IMR-90 (cell line): ENCODE measurements at places on chromosomes 3 and 15. TPM values are rescaled to one million over a fixed set of nuclear protein-coding genes. Genes with fewer than 3 reads are reported as not detected.

ARPP21 gene
- total RNA-seq = not detected in 2 replicates

CCRL2 gene
- total RNA-seq = 0.28 and 0.36 TPM in 2 replicates

CPNE4 gene
- total RNA-seq = not detected in 2 replicates

CHRNA7 gene
- not detected in 2 replicates for total RNA-seq

SLCO2A1 gene
- total RNA-seq = under 0.01 TPM in 2 replicates

SH2D7 gene
- not detected in 2 replicates for total RNA-seq

MEGF11 gene
- total RNA-seq = not detected in 2 replicates

SHF gene
- 1.8 and 2.2 TPM in 2 replicates for total RNA-seq

SLITRK3 gene
- total RNA-seq = not detected in 2 replicates

KNG1 gene
- total RNA-seq = not detected in 2 replicates

NCBP2 gene
- total RNA-seq = 42.8 and 71.4 TPM in 2 replicates
